NCI-H1694 (cell line): ENCODE measurements at places on chromosomes 13 and 19.

DNA sequence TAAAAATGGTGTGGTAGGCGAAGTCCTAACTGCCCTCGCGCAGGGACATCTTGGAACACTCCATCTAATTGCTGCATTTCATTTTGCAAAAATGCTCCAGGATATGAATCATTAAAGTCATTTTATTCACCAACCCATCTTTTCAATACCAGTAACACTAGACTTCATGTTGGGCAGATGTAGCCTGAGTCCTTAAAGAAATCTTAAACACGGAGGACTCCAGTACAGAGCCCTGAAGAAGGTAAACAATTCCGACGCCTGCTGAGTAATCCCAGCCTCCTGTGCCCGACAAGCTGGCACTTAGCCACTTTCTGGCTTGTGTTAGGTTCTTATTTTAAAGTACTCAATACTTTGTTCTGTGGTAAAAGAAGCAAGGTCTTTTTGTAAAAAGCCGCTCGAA, 58.0 kb upstream of the IRS2 start:
- no peak for DNase-seq

DNA sequence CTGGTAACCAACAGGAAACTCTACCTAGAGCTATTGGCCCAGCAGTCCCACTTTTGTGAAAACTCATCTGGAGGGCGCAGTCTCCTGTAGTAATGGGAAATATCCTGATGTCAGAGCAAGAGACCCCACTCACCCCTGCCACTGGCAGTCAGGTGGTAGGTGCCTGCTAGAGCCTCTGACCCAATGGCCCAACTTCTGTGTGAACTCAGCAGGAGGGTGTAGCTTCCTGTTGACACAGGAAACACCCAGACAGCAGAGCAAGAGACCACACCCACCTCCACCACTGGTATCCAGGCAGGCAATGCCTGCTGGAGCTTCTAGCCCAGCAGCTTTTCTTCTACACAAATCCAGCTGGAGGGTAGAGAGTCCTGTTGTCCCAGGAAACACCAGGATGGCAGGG, 1176.8 kb upstream of the PRR20A start:
- no peak for DNase-seq

DNA sequence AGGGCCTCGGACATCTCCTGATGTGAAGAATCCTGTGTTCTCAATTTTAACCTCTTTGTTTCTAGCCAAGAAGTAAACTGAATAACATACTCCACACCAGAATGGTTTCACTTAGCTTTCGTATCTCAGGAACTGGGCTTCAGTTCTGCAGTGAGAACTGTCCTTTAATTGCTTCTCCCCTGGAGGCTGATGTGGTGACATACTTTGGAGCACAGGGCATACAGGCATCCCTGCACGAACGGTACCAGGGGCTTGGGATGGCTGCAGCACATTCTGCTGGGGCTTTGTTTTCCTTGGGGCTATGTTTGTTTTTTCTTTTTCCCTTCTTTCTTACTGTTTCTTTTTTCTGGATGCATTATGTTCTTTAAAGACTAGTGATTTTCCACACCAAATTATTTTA, 230.5 kb downstream of the TM9SF2 start:
- no peak for DNase-seq

- DNase-seq = no peak
Measured at GRCh38 chr19:14978161-14978776, 1.4 kb downstream of the SLC1A6 start.

DNA sequence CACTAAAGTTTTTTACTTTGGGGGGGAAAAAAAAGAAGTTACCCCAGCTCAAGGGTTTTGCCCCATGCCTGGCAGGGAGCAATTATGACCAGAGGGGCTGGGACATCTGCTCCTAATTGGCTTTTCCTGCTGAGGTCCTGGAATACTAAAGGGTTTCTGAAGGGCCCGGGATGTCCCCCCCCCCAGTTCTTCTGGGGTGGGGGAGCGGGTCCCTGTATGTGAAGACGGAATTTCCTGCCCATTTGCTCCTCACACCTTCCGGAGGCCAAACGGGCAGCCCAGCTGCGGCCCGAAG, 1.1 kb upstream of the DLL3 start:
- no peak for DNase-seq

DNA sequence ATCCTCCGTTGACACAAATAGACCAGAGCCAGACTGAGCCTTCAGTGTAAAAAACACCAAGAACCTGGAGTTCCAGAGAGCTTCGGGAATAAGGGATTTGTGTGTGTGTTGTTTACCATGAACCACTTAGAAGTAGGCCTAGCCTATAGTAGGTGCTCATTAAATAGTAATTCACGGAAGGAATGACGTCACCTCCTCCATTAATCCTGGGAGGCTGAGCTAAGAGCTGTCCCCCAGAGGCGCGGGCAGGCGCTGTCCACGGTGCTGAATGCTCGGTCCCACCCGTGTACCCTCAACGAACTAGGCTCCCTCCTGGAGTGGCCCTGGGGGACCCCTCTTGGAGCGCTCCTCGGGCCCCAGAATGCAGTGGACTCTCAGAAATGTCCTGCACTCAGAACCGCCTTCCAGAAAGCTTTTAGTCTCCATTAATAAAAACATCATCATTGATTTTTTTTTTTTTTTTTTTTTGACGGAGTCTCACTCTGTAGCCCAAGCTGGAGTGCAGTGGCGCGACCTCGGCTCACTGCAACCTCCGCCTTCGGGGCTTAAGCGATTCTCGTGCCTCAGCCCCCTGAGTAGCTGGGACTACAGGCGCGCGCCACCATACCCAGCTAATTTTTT, 6.5 kb downstream of the UNC13A start:
- no peak for DNase-seq

- DNase-seq = peak; percentile 13
Measured at GRCh38 chr19:3062165-3063105, at the start of gene TLE5. TLE5 (minus strand) TSS chr19:3062495; CDS start chr19:3062200, 295 bp downstream.

DNA sequence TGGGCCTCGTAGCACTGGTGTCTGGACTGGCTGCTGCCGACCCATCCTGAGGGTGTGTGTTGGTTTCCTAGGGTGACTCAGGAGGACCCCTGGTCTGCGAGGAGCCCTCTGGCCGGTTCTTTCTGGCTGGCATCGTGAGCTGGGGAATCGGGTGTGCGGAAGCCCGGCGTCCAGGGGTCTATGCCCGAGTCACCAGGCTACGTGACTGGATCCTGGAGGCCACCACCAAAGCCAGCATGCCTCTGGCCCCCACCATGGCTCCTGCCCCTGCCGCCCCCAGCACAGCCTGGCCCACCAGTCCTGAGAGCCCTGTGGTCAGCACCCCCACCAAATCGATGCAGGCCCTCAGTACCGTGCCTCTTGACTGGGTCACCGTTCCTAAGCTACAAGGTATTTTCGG, 13.8 kb downstream of the TIMM13 start:
- DNase-seq = no peak

GRCh38 chr13:35714588-35715377, 238.3 kb upstream of the MAB21L1 start:
- DNase-seq = peak; percentile 6

GRCh38 chr13:42864952-42865767, 83.8 kb downstream of the FAM216B start:
- DNase-seq = no peak

GRCh38 chr19:18798384-18799352, 7.6 kb upstream of the COMP start:
- no peak for DNase-seq

DNA sequence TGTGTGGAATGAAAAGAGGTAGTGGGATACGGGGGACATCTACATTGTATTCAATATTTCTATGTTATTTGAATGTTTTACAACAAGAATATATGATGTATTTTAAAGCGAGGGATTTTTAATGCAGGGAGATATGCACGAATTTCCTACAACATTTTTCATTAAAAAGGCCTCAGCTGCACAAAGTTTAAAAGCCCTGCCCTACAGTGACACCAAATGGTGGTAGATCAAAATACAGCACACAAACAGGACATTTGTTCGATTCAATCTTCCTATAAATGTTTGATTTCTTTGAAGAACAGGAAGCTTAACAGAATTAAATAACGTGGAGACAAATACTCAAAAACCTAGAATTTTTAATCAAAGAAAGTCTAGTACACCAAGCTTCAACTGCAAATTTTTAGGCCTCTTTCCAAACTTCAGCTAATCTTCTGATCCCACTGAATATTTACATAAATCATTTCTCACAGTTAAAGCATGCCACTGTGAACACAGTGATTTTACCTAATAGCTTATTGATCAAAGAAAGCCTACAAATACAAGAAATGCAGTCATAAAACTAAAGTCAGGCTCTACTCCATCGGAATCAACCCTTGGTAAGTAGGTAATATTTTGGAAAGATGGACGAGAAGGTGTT, 257.2 kb downstream of the DIAPH3 start:
- peak; percentile 2 for DNase-seq

- DNase-seq = peak; percentile 65
Measured at GRCh38 chr19:42092350-42092749, 16.4 kb downstream of the ZNF574 start.

DNA sequence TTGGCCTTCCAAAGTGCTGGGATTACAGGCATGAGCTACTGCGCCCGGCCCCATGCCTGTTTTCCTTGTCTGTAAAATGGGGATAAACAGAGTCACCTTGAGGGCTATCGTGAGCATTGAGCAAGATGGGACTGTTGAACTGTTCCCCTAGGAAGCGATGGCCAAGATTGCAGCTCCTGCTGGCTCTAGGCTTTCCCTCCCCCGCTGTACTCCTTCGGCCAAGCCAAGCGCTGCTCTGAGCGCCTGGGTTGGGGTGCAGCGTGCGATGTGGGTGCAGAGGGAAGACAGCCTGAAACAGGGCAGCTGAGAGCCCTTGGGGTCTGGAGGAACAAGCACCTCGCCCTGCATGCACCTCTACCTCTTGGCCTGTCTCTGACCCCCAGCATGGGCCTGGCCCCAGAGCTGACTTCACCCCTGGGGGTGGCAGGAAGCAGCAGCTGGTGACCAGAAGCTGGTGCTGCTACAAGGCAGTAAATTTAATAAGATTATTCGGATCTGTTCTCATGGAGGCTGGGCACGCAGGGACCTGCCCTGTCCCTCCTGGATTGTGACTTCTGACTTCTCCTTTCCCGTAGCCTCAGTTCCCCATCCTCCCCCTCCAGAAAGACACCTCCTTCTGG, 5.3 kb downstream of the GNG8 start:
- DNase-seq = no peak

- no peak for DNase-seq
Measured at GRCh38 chr13:66660468-66660813, 569.7 kb downstream of the PCDH9 start.

GRCh38 chr13:51645154-51645650, 60.9 kb downstream of the WDFY2 start:
- DNase-seq = no peak

GRCh38 chr13:33409673-33410510, 124.3 kb upstream of the STARD13 start:
- DNase-seq = no peak

DNA sequence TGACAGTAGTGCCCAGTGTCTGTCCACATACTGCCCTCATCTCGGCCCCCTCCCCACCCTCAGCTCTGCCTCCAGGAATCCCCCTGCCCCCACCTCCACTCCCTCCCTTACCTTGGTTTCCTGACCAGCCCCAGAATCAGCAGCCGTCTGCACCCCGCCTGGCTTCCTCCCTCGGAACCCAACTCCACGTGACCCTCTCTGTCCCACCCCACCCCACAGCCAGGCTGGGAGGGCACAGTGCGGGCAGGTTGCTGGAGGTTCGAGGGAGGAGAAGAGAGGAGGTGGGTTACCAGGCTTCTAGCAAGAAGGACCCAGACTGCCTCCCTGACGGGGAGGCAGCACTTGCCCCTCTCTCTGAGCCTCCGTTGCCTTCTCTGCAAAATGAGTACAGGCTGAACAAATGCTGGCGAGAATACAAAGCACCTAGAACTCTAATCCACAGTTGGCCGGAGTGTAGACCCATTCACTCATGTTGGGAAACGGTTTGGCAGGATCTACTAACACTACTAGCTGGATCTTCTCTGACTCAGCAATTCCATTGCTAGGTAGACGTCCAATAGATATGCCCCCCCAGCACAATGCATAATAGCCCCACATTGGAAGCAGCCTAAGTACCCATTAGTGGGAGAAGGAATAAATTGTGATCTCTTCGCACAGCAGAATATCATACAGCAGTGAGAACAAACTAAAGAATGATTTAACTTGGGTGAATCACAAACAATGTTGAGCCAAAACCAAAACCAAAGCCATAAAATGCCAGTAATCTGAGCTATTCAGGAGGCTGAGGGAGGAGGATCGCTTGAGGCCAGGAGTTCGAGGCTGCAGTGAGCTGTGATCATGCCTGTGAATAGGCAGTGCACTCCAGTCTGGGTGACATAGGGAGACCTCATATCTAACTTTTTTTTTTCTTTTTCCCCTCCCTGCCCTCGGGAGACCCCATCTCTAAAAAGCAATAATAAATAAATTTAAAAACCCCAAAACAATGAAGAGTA, at the start of gene RASAL3:
TSS of gene RASAL3 (minus strand) at position 151 of the 992 bp plus-strand sequence. CDS start 186 bp downstream, outside the sequence.
- no peak for DNase-seq
